ENCODE measurements at places on chromosomes 12 and 14. TPM values are rescaled to one million over a fixed set of nuclear protein-coding genes. Genes with fewer than 3 reads are reported as not detected.
A peak's percentile ranks its signal among the peaks of the same experiment; 100 is the strongest.

Gene ZC2HC1C
- 0.34 TPM for total RNA-seq

- no peak overlapping the region for H3K4me3 ChIP-seq
- H3K27me3 ChIP-seq: no peaks in the 10 kb centered on the region
- H3K36me3 ChIP-seq: no peaks in the 10 kb centered on the region
- H3K27ac ChIP-seq: no peak overlapping the region
- no peaks in the 10 kb centered on the region for H3K4me1 ChIP-seq
Measured at GRCh38 chr12:8590842-8591545, 21.7 kb downstream of the AICDA start.

Gene ZDHHC22
- 0.03 TPM for total RNA-seq

DNA sequence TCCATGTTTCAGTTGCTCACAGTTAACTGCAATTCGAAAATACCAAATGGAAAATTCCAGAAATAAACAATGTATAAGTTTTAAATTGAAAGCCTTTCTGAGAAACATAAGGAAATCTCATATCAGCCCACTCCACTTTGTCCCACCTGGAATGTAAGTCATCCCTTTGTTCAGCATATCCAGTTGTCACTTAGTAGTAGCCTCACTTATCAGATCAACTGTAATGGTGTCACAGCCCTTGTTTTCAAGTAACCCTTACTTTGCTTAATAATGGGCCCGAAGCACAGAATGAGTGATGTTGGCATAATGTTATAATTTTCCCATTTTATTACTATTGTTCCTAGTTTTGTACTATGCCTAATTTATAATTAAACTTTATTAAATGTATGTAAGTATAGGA, 646.8 kb downstream of the C12orf50 start:
- H3K4me1 ChIP-seq: no peaks in the 10 kb centered on the region
- no peak for DNase-seq
- no peaks in the 10 kb centered on the region for H3K36me3 ChIP-seq
- H3K27ac ChIP-seq: no peak overlapping the region

GRCh38 chr14:57031474-57031873, 221.2 kb upstream of the OTX2 start:
- no peak overlapping the region for H3K27ac ChIP-seq
- no peaks in the 10 kb centered on the region for H3K4me1 ChIP-seq
- no peak for DNase-seq
- H3K27me3 ChIP-seq: peaks cover 3% of the 10 kb centered on the region

DNA sequence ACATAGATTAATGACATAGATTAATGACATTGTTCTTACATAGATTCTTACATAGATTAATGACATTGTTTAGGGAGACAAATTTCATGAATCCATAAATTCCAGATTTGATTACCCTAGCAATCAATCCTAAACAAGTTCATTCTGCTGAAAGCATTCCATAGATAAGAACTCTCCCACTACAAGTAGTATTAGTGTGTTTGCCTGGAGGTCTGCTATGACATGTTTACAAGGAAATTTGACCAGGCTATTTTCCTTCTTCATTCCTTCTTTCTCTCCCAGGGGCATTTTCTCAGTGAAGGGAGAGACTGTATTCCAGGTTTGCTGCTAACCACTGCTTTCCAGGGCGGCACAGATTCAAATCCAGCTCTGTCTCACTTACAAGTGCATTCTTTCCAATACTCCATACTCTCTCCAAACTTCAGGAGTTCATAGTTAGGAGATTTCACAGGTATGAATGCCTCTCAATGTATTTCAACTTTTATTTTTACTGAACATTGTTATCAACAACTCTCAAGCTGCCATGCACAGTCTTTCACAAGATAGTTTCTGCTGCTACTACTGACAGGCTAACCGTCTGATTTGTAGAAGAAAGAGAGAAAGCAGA, 134.5 kb downstream of the SLC38A1 start:
- H3K27me3 ChIP-seq: no peaks in the 10 kb centered on the region
- H3K4me3 ChIP-seq: no peak overlapping the region
- DNase-seq: no peak
- no peaks in the 10 kb centered on the region for H3K4me1 ChIP-seq
- H3K36me3 ChIP-seq: no peaks in the 10 kb centered on the region
- H3K27ac ChIP-seq: no peak overlapping the region

- H3K27ac ChIP-seq: no peak overlapping the region
- H3K27me3 ChIP-seq: no peaks in the 10 kb centered on the region
Measured at GRCh38 chr12:107444771-107445170, 240.8 kb upstream of the PWP1 start.

GRCh38 chr12:25020621-25021243, 71.8 kb upstream of the BCAT1 start:
- H3K27ac ChIP-seq: no peak overlapping the region
- no peaks in the 10 kb centered on the region for H3K4me1 ChIP-seq
- H3K36me3 ChIP-seq: no peaks in the 10 kb centered on the region
- DNase-seq: no peak

- DNase-seq: no peak
- H3K27me3 ChIP-seq: no peaks in the 10 kb centered on the region
- H3K4me1 ChIP-seq: peaks cover 9% of the 10 kb centered on the region
- no peak overlapping the region for H3K27ac ChIP-seq
- no peak overlapping the region for H3K4me3 ChIP-seq
- H3K36me3 ChIP-seq: peaks cover 45% of the 10 kb centered on the region
Measured at GRCh38 chr14:103558071-103558882, 4.2 kb downstream of the BAG5 start.

- no peak overlapping the region for H3K27ac ChIP-seq
- no peak overlapping the region for H3K4me3 ChIP-seq
- H3K27me3 ChIP-seq: 0 out of 2 replicates have a peak, but pooled peaks cover 1% of the 10 kb centered on the region
- no peaks in the 10 kb centered on the region for H3K36me3 ChIP-seq
- DNase-seq: no peak
Measured at GRCh38 chr12:115609347-115609746, 668.1 kb downstream of the MED13L start.

- no peaks in the 10 kb centered on the region for H3K36me3 ChIP-seq
- H3K27ac ChIP-seq: no peak overlapping the region
- no peak for DNase-seq
- H3K4me3 ChIP-seq: no peak overlapping the region
- H3K4me1 ChIP-seq: no peaks in the 10 kb centered on the region
Measured at GRCh38 chr14:64965356-64966000, 6.7 kb downstream of the RAB15 start.

GRCh38 chr14:89292579-89293313, 124.3 kb downstream of the FOXN3 start:
- H3K4me3 ChIP-seq: no peak overlapping the region
- H3K4me1 ChIP-seq: peaks cover 27% of the 10 kb centered on the region
- peak overlapping the region; percentile 30 for H3K27ac ChIP-seq
- H3K36me3 ChIP-seq: no peaks in the 10 kb centered on the region
- DNase-seq: peak; percentile 76

DNA sequence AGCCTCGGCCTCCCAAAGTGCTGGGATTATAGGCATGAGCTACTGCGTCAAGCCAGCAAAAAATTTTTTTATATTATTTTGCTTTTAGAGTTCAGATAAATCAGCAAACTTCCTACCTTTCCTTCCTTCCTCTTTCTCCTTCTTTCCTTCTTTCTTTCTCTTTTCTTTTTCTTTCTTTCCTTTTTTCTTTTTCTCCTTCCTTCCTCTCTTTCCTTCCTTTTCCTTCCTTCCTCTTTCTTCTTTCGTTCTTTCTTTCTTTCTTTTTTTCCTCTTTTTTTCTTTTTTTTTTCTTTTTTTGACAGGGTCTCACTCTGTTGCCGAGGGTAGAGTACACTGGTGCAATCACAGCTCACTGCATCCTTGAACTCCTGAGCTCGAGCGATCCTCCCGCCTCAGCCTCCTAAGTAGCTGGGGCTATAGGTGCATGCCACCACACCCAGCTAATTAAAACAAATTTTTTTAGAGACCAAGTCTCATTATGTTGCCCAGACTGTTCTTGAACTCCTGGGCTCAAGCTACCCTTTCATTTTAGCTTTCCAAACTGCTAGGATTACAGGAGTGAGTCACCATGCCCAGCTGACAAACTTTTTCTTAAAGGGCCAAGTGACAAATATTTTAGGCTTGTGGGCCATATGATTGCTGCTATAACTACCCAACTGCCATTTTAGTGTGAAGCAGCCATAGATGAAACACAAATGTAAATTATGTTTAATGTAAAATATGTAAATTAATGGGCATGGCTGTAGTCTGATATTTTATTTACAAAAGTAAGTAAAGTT, 7.1 kb upstream of the WASHC4 start:
- H3K4me1 ChIP-seq: peaks cover 8% of the 10 kb centered on the region
- H3K4me3 ChIP-seq: no peak overlapping the region
- H3K27me3 ChIP-seq: no peaks in the 10 kb centered on the region
- H3K27ac ChIP-seq: 0 out of 2 replicates have a peak overlapping the region, but pooled peaks have one; percentile 17
- no peak for DNase-seq

- no peaks in the 10 kb centered on the region for H3K36me3 ChIP-seq
- DNase-seq: peak; percentile 63
- H3K4me1 ChIP-seq: no peaks in the 10 kb centered on the region
- H3K27ac ChIP-seq: no peak overlapping the region
- no peak overlapping the region for H3K4me3 ChIP-seq
Measured at GRCh38 chr12:48237162-48237561, 34.1 kb upstream of the OR10AD1 start.

Gene BBS10
- total RNA-seq: 9.7 TPM

- H3K4me1 ChIP-seq: no peaks in the 10 kb centered on the region
- no peak for DNase-seq
- peaks cover 59% of the 10 kb centered on the region for H3K36me3 ChIP-seq
- no peaks in the 10 kb centered on the region for H3K27me3 ChIP-seq
- no peak overlapping the region for H3K4me3 ChIP-seq
Measured at GRCh38 chr12:56677680-56678079, 10.4 kb downstream of the PTGES3 start.

DNA sequence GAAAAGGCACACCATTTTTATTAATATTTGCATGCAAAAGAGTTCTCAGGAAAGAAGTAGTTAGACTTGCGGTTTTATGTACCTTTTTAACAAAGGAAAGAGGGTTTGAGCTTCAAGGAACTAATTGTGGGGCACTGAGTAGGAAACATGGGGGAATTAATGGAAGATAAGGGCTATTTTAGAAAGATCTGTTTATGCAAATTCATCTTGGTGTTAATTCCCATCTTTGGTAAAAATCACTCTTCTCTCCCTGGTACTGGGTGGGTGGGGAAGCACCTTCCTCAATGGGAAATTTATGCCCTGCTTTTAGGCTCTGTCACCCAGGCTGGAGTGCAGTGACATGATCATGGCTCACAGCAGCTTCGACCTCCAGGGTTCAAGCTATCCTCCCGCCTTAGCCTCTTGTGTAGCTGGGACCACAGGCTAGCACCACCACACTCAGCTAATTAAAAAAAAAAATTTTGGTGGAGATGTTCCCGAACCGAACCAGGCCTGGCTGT, 30.1 kb upstream of the RESF1 start:
- H3K27ac ChIP-seq: no peak overlapping the region
- H3K27me3 ChIP-seq: no peaks in the 10 kb centered on the region
- no peaks in the 10 kb centered on the region for H3K36me3 ChIP-seq

Gene HOTAIR
- total RNA-seq: 11.1 TPM

GRCh38 chr12:113333418-113333750, 1.5 kb downstream of the SLC8B1 start:
- peaks cover 9% of the 10 kb centered on the region for H3K36me3 ChIP-seq
- H3K27ac ChIP-seq: no peak overlapping the region
- H3K4me1 ChIP-seq: peaks cover 14% of the 10 kb centered on the region
- H3K4me3 ChIP-seq: no peak overlapping the region
- no peaks in the 10 kb centered on the region for H3K27me3 ChIP-seq

- H3K36me3 ChIP-seq: 0 out of 2 replicates have a peak, but pooled peaks cover 7% of the 10 kb centered on the region
- H3K4me1 ChIP-seq: peaks cover 10% of the 10 kb centered on the region
- DNase-seq: no peak
Measured at GRCh38 chr14:77589099-77589498, 27.3 kb downstream of the SPTLC2 start.

GRCh38 chr14:90743826-90744225, 72.4 kb downstream of the TTC7B start:
- H3K4me3 ChIP-seq: no peak overlapping the region
- H3K27ac ChIP-seq: no peak overlapping the region
- DNase-seq: no peak
- H3K36me3 ChIP-seq: peaks cover 3% of the 10 kb centered on the region

DNA sequence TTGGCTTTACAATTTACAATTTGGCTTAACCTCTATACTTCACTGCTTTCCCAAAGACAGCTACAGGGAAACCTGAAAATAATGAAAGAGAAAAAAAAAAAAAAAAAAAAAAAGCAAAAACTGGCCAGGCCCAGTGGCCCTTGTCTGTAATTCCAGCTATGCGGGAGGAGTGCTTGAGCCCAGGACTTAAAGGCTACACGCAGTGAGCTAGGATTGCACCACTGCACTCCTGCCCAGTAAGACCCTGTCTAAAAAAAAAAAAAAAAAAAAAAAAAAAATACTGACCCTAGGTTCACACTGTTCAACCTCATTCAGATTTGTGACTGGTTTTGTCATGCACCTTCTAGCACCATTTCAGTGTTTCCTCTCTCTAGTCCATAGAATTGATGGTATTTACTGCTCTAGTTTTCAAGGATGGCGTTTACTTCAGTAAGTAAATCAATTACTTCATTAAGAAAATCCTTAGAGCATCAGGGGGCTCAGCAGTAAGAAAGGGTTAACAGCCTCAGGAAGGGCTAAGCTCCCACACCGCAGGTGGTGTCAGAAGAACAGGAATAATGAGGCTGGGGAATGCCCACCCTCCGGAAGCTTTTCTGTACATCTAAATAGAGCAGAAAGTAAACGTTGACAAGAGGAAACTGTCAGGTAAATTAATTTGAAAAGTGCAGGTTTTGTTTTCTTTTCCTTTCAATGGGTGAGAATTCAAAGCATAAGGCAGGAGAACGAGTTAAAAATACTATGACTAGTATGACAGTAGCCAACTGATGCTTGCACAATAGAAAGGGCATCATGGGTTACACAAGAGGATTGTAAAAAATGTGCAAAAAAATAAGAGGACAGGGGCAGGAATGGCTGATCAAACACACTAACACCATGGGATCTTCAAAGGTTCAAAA, 115.0 kb upstream of the MDM1 start:
- no peak overlapping the region for H3K4me3 ChIP-seq
- no peaks in the 10 kb centered on the region for H3K36me3 ChIP-seq
- no peak for DNase-seq

DNA sequence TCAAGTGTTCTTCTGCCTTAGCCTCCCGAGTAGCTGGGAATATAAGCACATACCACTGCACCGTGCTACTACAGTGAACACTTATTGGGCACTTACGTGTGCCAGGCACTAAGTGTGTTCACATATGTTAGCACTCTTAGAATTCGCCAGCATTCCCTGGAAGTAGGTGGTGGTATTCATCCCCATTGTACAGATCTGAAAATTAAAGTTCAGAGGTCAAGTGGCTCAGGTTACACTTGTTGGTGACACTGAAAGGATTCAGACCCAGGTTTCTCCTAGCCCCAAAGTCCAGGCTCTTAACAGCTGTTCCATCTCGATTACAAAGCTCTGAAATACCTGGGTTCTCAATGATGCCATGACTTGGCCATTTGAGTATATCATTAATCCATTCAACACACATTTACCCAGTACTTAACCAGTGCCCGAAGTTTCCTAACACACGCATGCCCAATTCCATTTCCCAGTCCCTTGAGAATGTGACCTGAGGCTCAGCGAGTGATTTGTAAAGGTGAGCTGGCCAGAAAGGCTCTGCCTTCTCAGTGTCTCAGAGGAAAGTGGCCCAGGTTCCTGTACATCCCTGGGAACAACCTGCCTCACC, 4.8 kb downstream of the MVK start:
- H3K4me3 ChIP-seq: no peak overlapping the region
- DNase-seq: no peak
- H3K36me3 ChIP-seq: peaks cover 54% of the 10 kb centered on the region
- H3K4me1 ChIP-seq: peaks cover 7% of the 10 kb centered on the region

Gene PLD4
- total RNA-seq: not detected
